ENCODE measurements at places on chromosomes 16 and 17.

DNA sequence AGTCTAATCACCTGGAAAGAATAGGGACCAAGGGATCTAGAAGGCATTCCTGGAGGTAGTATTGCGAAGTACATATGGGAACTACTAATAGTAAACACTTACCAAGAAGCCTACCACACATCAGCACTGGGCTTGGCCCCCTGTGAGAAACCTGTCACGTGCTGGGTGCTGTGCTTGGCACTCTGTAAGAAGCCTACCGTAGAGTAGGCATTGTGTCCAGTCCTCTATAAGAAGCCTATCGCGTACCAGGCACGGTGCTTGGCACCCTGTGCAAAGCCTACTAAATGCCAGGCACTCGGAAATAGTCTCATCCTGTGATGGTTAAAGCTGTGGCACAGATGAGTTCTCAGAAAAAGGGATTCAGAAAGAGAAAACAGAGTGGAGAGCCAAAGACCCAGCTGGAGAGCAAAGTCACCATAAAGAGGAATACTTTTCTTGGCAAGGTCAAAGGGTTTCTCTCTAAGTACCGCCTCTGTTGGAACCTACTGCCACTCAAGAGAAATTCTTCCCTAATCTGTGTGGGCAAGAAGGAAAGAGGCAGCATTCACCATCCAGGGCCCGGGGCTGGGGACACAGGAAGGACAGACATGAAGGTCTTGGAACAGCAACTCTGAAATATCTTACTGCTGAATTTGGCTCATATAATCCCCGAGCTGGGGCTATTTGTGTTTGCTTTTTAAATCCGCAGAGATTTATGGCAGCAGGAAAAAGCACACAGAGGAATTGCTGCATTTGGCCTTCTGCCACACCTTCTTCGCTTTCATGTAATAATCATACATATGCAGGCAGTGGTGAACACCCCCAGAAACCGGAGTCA, 81.8 kb downstream of the VAT1L start:
- DNase-seq, result no peak

- no peak for DNase-seq
These were observed 7.6 kb downstream of the C17orf113 start for GRCh38 chr17:42042598-42043319.

DNA sequence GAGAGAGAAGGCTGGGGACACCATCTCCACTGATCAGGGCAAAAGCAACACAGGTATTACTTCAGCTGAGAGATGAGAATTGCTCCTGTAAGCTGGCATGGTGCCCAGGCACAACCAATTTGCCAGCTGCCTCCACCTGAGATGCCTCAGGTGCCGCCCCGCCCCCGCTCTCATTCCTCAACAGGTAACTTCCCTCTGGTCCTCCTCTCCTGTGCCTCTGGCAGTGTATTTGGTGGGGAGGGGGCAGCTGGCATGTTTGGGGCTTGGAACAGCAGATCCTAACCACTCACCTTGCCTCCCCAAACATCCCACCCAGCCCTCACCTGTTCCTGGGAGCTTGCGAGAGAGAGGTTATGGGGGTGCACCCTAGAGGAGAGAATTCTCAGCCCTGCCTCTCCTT, 2.9 kb upstream of the SRCIN1 start:
- DNase-seq, result no peak

GRCh38 chr17:72667096-72668063, 425.1 kb downstream of the SLC39A11 start:
- DNase-seq, result no peak

- peak; percentile 97 for DNase-seq
These were observed at the start of gene PLSCR3 for GRCh38 chr17:7394452-7395191. Gene PLSCR3 (minus strand): TSS chr17:7394525. CDS start chr17:7394110, 415 bp downstream.

DNA sequence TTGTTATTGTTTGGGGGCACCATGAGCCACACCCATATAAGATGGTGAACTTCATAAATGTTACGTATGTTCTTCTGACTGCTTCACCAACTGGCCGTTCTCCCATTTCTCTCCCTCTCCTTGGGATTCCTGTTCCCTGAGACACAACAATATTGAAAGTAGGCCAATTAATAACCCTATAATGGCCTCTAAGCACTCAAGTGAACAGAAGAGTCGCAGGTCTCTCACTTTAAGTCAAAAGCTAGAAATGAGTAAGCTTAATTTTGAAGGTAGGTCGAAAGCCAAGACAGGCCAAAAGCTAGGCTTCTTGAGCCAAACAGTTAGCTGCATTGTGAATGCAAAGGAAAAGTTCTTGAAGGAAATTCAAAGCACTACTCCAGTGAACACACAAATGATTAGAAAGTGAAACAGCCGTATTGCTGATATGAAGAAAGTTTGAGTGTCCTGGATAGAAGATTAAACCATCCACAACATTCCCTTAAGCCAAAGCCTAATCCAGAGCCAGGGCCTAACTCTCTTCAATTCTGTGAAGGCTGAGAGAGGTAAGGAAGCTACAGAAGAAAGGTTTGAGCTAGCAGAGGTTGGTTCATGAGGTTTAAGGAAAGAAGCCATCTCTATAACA, 25.8 kb downstream of the HLF start:
- no peak for DNase-seq

DNA sequence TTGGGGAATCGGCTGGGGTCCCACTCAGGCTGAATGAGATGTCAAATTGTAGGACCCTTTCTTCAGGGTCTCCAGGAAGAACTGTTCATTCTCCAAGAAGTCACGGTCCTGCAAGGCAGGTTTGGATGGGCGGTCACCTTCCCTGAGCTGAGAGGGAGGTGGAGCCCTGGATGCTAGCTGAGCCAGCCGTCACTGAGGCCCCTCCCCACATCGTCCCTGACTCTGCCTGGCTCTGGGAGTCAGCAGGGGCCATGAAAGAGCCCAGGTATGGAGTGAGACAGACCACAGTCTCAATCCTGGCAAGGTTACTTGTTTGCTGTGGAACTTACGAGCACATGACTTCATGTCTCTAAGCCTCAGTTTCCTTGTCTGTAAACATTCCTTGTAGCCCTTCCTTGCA, 6.0 kb upstream of the MRPL38 start:
- DNase-seq, result no peak

DNA sequence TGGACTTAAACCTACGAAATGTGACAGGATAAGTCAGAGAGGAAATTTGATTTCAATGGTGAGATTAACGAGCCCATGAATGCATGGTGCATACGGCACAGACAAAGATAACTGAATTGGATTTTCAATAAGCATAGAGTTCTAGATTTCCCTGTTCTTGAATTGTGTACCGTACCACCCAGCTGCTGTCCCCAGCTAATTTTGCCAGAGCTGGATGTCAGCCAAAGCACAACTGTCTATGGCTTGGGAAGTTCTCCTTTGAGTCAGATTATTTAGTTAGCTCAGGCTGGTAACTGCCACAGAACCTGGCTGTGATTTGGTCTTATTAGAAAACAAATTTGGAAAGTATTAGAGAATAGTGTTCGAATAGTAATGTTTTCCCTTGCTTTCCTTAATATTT, 143.1 kb downstream of the CDH13 start:
- no peak for DNase-seq

DNA sequence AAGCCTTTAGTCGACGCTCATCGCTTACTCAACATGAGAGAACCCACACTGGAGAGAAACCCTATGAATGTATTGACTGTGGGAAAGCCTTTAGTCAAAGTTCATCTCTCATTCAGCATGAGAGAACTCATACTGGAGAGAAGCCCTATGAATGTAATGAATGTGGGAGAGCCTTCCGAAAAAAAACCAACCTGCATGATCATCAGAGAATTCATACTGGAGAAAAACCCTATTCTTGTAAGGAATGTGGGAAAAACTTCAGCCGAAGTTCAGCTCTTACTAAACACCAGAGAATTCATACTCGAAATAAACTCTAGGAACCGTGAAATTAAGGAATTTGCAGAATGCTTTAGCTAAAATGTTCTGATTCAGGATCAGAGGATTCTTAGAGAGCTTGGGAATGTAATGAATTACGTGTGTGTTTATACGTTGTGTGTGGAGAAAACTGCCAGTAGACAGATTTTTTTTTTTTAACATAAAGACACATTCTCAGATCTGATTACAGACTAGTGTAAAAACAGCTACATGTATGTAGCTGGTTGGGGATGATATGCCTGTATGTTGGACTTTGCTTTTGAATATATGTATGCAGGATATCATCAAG, 25.4 kb downstream of the ZFP90 start:
- DNase-seq, result no peak

DNA sequence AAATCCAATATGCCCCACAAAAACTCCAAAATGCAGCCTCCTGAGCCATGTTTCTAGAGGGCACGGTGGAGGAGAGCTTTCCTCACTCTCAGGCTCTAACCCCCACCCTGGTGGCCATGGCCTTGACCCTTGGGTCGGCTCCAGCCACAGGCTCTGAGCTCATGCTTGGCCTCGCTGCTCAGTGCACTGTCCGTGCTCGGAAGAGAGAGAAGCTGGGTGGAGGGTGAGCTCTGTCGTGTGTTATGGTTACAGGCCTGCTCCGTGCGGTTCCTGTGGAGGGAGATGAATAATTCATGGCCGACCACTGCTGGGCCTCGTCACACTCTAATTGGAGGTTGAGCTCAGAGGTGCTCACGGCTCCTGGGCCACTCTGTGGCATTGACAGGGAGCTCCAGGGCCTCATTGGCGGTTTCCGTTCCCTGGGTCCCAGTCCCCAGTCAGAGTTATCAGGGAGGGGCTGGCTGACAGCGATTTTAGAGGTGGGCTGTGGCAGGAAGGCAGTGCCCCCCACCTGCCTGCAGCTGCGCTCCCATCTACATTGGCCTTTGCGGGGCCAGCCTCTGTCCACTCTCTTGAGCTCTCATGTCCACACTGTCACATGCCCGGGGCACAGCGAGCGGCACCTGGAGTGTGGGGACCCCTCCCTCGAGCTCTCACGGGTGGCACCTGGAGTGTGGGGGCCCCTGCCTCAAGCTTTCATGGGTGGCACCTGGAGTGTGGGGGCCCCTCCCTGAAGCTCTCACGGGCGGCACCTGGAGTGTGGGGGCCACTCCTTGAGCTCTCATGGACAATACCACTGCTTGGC, 24.9 kb downstream of the ACSF3 start:
- no peak for DNase-seq

GRCh38 chr17:28950752-28951427, 428 bp downstream of the PHF12 start:
- DNase-seq, result no peak

DNA sequence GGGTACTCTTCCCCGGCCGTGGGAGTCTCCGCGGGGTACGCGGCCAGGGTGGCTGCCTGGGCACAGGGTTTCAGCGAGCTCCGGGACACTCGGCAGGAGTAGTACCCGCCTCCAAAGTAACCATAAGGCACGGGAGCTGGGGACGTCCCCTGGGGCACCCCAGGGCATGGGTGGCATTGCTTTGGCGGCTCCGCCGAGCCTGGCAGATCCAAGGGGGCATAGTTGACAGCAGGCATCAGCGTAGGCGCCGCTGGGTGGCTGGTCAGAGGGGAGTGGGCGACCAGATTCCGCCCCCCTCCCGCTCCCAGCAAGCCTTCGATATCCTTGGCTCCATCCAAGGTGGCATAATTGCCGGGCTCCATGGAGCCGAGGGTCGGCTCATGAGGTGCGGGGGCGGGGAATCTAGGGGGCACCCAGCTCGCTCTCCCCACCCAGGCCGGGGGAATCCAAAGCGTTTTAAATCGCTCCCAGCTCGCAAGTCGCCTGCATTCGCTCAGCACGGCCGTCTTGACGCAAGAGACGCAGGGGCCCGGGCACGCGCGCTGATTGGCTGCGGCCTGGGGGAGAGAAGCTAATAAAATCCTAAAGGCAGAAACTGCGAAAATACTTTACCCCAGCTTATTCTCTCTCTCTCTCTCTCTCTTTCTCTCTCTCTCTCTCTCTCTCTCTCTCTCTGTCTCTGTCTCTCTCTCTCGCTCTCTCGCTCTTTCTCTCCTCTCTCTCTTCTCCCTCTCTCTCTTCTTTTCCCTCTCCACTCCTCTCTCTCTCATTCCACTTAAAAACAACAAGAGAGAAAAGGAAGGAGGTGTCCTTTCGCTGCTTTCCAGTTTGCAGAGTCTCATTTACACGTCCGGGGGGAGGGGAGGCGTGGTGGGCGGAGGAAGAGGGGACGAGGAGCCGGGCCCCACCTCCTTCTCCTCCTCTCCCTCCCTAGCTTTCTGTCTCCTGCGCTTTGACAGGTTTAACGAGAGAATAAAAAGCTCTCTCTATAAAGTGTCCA, at the start of gene HOXB13:
HOXB13 (minus strand) TSS at position 519 of the 1,000 bp plus-strand sequence; CDS start at position 362, 157 bp downstream.
- DNase-seq, result peak; percentile 86

GRCh38 chr17:22454070-22454999, 762.0 kb downstream of the KCNJ18 start:
- no peak for DNase-seq

DNA sequence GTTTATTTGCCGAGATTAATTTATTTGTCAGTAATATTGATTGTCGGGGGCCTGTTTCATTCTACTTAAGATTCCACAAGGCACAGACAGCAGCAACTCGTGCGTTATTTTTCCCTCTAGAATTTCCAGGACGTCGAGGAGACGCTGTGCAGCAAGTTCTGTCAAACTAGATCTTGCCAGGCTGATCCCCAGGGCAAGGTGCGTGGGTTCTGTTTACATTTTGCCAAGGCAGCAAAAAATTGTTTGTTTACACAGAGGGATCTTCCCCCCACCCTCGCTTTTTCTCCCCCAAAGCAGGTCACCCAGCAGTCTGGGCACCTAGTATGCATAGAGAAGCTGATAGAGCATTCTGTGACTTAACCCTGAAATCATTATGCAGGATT, 111.4 kb downstream of the IRX3 start:
- no peak for DNase-seq

DNA sequence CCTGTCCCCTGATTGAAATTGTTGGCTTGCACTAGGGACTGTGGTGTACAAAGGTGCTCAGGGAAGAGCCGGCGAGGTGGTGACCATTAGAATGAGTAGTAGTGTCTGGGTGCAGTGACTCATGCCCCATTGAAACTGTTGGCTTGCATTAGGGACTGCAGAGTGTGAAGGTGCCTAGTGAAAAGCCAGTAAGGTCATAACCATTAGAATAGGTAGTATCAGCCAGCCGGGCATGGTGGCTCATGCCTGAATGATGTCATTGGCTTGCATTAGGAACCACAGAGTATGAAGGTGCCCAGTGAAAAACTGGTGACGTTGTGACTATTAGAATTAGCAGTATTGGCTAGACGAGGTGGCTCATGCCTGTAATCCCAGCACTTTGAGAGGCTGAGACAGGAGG, 78.9 kb downstream of the ABCC6 start:
- no peak for DNase-seq

- no peak for DNase-seq
These were observed 156.6 kb upstream of the ZFHX3 start for GRCh38 chr16:73204359-73205152.

GRCh38 chr17:19750835-19751234, 2.7 kb upstream of the ALDH3A1 start:
- DNase-seq, result no peak

- DNase-seq, result no peak
These were observed 12.3 kb upstream of the CCL2 start for GRCh38 chr17:34242587-34243363.

GRCh38 chr17:145671-146541, 8.5 kb downstream of the SCGB1C2 start:
- DNase-seq, result no peak

DNA sequence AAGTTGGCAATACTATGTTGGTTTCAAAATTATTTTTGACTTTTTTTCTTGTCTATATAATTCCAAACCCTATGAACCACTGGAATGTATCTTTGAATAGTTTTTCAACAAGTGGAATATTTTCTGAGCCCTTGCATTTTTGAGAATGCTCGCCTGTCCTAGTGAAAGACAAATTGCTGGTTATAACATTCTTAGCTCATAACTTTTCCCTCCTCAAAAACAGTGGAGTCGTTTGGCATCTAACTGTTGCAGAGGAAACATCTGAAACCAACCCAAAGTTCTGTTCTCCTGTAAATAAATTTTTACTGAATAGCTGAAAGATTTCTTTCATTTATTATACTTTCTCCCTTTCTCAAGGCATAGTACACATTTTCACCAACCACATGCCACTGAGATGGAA, 11.3 kb upstream of the COX10 start:
- peak; percentile 66 for DNase-seq

Data from GM03348 (cell line).